ENCODE measurements at places on chromosomes 4 and X.
A peak's percentile ranks its signal among the peaks of the same experiment; 100 is the strongest.

DNA sequence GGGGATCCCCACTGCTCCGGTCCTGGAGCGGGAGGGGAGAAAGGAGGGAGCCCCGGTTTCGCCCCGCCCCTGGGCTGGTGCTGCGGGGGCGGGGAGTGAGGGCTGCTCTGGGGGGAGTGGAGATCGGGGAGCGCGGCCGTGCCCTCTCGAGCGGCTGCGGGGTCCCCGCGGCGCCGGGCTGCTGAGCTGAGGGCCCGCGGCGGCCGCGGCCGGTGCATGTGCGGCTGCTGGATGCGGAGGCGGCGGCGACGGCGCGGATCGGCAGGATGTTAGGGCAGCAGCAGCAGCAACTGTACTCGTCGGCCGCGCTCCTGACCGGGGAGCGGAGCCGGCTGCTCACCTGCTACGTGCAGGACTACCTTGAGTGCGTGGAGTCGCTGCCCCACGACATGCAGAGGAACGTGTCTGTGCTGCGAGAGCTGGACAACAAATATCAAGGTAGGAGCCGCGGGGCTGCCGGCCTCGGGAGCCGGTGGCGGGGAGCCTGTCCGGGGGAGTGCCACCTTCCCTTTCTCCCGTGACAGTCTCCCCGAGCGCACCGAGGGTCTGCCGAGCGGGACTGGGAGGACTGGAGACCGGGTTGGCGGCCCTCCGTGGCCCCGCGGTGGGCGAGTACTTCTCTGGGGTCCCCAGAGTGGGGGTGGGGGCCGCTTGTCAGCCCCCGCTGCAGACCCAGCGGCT is at the start of gene ING2:
TSS of gene ING2 (plus strand) at position 129 of the 681 bp plus-strand sequence. CDS start at position 267, 138 bp downstream.
- no peak for DNase-seq

DNA sequence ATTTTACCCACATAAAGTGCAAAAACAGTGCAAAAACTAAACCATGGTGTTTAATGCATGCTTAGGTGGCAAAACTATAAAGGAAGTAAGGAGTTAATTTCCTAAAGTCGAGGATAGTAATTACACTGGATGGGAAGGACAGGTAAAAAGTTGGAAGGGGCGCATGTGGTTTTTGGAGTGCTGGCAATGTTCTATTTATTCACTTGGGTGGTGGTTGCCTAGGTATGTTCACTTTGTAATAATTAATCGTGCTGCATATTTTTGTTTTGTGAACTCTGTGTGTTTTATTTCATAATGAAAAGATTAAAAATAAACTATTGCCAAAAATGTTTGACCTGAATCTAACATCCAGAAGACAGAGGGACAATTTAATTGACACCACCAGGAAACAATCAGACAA is 32.1 kb upstream of the SMARCA5 start:
- no peak for DNase-seq

GRCh38 chr4:8315435-8316250 is 46.1 kb downstream of the HTRA3 start:
- no peak for DNase-seq

DNA sequence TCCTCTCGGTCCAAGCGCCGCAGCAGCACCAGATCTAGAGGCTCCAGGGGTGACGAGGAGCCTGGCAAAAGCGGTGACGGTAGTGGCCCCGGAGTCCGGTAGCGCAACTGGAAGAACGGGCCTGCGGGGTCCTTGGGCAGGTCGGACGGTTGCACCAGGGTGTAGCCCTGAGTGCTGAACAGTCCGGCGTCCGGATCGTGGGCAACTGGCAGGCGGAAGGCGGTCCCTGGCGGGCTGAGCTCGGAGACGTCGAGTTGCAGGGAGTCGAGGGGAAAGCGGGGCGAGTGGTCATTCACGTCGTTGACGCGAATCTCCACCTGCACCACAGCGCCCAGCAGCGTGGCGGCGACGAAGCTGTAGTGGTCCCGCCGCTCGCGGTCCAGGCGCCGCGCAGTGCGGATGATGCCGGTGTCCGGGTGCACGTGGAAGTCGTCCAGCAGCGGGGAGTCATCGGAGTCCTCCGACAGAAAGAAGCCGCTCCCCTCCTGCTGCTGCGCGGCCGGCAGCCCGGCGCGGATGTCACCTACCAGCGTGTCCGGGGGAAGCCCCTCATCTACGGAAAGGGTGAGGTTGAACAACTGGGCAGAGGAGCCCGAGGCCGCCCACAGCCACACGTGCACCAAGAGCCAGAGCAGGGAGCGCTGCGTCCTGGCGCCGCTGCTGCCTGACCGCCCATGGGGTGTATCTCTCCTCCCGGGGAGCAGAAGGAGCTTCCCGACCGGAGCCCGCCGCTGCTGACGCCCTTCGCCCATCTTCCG is 837 bp downstream of the DCHS2 start:
- DNase-seq, result no peak

GRCh38 chr4:157043131-157043530 is 32.8 kb upstream of the GLRB start:
- DNase-seq, result no peak

DNA sequence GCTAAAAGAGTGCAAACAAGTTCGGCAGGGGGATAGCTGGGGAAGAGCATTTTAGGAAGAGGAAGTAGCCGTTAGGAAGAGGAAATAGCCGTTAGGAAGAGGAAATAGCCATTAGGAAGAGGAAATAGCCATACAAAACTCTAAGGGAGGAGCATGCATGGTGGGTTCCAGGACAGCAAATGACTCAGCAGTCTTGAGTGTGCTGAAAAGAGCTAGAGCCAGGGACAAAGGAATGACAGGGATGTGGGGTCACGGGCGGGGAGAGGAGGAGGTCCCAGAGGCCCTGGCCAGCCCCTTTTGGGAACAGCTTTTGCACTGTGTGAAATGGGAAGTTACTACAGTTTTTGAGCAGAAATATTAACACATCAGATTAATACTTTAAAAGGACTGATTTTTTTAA is 882.6 kb downstream of the TRIML1 start:
- DNase-seq, result no peak

DNA sequence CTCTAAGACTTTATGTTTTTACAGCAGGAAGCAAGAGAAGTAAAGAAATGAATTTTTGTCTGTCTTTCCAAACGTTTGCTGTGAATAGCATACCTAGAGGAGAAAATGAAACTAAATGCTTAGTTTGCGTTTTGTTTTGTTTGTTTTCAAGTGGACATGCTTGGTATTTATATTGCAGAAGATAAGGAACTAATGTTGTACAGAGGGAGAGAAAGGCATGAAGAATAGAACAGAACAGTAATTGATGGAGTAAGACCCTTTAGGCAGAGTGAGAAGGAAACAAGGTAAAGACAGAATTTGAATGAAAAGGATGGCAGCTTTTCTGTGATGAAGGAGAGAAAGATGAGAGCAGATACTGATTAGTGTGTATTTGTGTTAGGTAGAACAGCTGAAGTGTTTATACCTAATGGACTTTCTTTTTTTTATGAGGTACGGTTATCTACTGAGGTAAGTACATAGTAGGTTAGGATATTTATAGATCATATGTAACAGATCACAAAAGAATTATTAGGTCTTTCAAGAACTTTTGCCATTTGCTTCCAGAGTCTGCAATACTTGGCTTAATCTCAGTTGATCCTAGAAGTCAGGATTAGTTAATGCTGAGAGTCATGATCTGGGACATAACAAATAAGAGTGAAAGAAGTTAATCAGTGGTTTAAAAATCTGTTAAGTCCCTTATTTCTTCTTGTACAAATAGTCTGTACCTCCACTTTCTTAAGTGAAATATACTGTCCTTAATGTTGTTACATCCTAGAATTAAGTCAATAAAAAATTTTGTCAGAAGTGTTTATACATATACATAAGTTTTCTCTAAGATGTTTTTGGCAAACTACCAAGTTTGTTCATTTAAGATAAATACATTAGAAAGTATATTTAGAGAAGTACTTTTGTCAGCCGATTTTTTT is 36.8 kb downstream of the FABP2 start:
- no peak for DNase-seq

DNA sequence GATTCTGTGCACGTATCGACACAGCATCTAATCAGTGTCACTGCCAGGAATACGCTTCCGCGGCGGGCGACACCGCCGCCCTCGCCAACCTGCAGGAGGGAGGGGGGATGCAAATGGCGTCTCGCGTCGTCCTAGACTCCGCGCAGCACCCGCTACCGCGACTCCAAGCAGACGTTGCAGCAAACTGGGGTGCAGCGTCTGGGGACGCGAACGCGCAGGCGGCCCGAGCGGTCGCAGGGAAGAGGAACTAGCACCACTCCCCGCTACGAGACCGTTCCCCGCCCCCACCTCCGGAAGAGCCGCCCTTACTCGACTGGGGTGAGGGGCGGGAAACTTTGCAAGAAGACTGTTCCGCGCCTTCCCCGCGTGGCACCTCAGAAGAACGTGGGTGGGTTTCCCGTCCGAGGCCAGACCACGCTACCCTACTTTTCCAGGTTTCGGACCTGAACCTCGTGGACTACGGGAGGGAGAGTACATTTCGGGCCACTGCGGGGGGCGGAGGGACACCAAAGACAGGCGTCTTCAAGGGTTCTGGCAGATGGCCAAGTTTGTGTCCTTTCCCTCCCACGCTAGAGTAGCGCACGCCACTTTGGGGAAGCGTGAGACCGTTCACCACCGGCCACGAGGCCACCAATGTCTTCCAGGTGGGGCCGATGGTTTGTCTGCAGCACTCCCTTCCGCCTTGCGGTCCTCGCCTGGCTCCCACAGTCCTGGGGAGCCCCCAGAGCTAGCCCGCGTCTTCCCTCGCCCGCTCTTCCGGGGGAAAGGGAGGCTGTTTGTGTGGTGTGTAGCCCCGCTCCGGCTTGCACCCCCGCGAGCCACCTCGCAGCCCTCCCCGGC is 78.0 kb upstream of the BCOR start:
- DNase-seq, result peak; percentile 64

DNA sequence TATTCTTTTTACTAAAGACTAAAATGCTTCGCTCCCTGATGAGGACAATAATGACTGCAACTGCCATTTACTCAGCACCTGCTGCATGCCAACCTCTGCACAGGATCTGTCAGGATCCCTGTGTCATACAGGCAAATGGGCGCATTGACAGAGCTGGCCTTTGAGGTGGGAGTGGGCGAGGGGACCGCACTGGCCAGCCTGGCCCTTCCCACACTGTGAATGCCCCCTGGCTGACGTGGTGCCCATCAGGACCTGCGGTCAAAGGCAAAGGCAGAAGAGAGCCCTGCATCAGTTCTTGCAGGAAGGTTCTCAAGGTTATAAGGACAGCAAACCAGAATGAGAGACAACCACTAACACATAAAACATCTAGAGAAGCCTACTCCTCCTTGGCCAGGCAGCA is 67.9 kb downstream of the HAUS3 start:
- no peak for DNase-seq

DNA sequence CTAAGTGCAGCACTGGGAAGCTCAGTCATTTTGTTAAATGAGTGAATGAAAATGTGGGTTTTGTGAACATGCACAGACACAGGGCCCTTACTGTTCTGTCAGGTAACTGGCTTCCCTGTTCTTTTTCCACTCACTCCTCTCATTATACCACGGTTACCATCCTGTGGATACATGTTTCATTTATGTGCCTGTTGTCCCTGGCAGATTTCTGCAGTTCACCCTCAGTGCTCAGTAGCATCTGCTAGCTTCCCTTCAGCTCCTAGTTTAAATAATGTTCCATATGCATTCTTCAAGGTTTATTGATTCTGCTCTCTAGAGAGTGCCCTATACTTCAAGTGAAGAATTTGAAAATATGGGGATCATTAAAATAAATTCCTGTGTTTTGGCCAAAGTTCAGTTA is 1634.3 kb upstream of the ADGRL3 start:
- DNase-seq, result no peak

DNA sequence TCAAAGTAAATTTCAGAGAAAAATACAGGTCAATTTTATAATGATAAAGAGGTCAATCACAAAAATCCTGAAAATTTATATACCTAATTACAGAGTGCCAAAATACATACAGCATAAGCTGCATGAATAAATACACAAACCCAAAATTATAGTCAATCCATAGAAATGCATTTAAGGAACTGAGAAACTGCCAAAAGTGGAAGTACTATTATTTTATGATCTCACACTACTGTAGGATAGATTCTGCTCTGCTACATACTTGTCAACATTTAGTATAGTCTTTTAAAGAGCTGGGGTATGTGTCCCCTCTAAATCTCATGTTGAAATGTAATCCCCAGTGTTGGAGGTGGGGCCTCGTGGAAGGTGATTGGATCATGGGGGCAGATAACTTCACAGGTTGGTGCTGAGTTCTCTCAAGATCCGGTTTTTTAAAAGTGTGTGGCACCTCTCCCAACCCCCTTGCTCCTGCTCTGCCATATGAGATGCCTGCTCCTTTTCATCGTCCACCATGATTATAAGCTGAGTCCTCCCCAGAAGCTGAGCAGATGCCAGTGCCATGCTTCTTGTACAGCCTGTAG is 31.8 kb downstream of the CHIC2 start:
- no peak for DNase-seq

DNA sequence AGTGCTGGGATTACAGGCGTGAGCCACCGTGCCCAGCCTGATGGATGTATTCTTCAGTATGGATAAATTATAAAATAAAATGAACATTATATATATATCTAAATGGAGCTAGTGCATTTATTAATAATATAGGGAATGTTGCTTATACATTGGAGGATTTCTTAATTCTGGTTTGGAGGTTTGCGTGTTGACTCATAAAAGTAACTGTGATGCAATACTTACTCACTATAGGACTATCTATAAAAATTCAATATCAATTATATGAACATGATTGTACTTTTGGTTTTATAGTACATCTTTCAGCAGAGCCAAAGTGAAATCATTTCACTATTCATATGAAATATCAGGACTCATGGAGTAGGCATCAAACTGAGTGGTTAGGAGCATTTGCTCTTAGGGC is 3.2 kb upstream of the AREG start:
- DNase-seq, result no peak

DNA sequence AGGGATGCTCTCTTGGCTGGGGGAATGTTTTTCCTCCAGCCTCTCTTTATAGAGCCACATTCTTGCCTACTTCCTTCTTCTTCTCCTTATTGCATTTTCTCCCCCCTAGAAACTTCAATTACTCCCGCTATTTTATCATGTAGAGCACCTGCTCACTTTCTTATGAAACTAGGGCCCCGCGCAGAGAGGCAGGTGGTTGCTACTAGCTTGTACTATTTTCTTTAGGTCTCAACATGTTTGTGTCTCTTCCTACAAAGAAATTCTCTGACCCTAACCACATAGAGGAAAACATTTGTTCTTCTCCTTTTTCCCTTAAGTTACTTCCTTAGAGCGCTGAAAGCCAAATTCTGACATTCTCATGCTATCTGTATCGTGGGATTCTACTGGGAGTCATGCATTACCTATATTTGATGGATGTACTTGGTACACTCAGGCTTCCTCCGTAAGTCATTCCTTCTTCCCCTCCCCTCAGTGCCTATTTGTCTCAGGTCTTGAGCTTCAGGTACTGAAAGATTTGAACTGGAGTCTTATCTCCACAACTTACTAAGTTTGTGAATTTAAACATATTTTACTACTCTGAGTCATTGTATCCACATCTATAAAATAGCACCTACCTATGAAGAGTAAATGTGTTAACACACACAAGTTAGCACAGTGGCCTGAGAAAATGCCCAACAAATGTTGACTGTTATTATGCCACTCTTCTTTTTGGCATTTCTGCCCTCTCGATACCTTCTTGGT is 159.1 kb upstream of the LEF1 start:
- no peak for DNase-seq

GRCh38 chr4:162497564-162498167 is 333.9 kb upstream of the FSTL5 start:
- DNase-seq, result no peak

GRCh38 chr4:138790706-138791340 is 224.8 kb upstream of the NOCT start:
- DNase-seq, result no peak

GRCh38 chr4:52836678-52837077 is 25.4 kb upstream of the RASL11B start:
- DNase-seq, result no peak
